ENCODE measurements at places on chromosomes 3 and 15. TPM values are rescaled to one million over a fixed set of nuclear protein-coding genes. Genes with fewer than 3 reads are reported as not detected.
A peak's percentile ranks its signal among the peaks of the same experiment; 100 is the strongest.

- peaks cover 13% of the 10 kb centered on the region for H3K27me3 ChIP-seq
- no peak overlapping the region for H3K27ac ChIP-seq
- H3K36me3 ChIP-seq: no peaks in the 10 kb centered on the region
- no peaks in the 10 kb centered on the region for H3K4me1 ChIP-seq
- DNase-seq: no peak
- peak overlapping the region; percentile 51 for H3K4me3 ChIP-seq
These were observed 29.8 kb upstream of the ALDH1A3 start for GRCh38 chr15:100849855-100850218.

- no peak overlapping the region for H3K4me3 ChIP-seq
- no peaks in the 10 kb centered on the region for H3K4me1 ChIP-seq
- H3K36me3 ChIP-seq: no peaks in the 10 kb centered on the region
- no peak for DNase-seq
- no peak overlapping the region for H3K27ac ChIP-seq
- no peaks in the 10 kb centered on the region for H3K27me3 ChIP-seq
These were observed 183.0 kb upstream of the C2CD4B start for GRCh38 chr15:62348118-62348517.

Gene RPL15
- total RNA-seq: 1,200 TPM

DNA sequence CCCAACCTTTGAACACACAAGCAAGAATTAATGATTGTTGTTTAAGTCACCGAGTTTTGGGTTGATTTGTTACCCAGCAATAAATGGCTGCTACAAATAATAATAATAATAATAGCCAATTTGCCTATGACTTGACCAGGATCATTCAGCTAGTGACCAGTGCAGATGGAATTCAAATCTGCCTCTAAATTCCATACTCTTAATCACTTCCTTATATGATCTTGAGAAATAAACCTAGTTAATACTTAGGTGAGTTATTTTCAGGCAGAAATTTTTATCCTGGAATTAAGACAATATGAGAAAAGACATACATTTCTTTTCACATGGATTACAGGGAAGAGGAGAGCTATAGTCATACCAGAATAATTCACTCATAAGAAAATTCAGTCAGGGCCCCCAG, 116.0 kb upstream of the GALNT15 start:
- H3K27me3 ChIP-seq: no peaks in the 10 kb centered on the region
- no peak for DNase-seq
- H3K27ac ChIP-seq: no peak overlapping the region
- H3K4me1 ChIP-seq: peaks cover 24% of the 10 kb centered on the region
- no peaks in the 10 kb centered on the region for H3K36me3 ChIP-seq

DNA sequence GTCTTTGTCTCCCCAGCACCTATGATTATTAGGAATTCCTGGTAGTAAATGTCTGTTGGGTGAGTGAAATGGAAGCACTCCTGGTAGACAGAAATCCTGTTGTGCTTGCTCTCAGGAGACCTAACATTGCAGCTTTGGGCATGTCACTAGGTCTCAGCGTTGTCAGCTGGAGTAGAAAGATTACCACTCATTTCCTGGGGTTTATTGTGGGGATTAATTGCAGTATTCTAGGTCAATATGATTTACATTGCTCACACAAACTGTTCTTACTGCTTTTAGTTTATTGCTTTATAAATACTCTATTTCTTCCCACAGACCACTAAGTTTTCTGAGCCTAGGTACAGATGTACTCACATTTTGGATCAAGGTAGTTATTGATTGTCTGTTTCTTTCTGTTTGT, 5.1 kb downstream of the TSEN2 start:
- H3K4me3 ChIP-seq: no peak overlapping the region
- H3K36me3 ChIP-seq: no peaks in the 10 kb centered on the region
- no peak for DNase-seq
- H3K27ac ChIP-seq: no peak overlapping the region

- no peaks in the 10 kb centered on the region for H3K27me3 ChIP-seq
- no peaks in the 10 kb centered on the region for H3K36me3 ChIP-seq
- H3K4me3 ChIP-seq: no peak overlapping the region
- peak; percentile 4 for DNase-seq
- peaks cover 6% of the 10 kb centered on the region for H3K4me1 ChIP-seq
These were observed 49.1 kb upstream of the KLF13 start for GRCh38 chr15:31277335-31278060.

DNA sequence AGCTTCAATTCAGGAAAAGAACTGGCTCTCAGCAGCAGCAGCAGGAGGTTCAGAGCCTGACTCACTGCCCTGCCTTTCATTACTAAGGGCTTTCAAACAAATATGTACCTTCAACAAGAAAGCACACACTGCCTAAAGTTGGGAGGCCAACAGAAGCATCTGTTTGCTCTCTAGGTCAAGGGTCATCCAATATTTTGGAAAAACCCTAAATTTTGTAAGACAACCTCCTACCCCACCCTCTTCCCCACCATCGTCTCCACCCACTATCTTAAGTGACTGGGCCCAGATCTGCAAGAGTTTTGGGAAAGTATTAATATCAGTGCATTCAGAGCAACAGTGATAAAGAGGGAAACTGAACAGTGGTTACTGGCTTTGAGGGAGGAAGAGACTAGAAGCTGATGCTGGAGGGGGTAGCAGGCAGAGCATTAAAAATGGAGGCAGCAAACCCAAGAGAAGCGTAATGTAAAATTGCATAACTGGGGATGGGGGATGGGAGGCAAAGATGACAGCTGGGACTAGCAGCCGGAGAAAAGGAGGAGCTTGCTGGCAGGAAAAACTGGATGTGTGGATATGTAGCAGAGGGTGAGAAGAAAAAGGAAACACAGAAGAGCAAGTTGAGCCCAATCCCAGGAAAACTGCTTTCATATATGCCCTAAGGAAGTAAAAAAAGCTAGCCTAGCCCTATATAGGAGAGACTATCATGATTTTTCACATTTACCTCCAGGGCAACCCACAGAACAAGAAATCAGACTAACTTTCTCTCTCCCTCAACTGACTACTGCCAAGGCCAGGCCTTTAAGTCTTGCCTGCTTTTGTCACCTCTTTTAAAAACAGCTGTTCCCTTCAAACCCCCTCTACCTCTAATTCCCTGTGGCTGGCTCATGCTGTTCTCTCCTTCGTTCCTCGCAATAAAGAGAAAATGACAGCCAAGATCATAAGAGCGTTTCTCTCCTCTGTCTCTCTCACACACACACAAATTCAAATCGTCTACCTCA, 31.4 kb downstream of the NPTN start:
- peak; percentile 75 for DNase-seq
- H3K4me1 ChIP-seq: peaks cover 64% of the 10 kb centered on the region
- H3K27ac ChIP-seq: peak overlapping the region; percentile 14
- H3K4me3 ChIP-seq: no peak overlapping the region
- no peaks in the 10 kb centered on the region for H3K36me3 ChIP-seq

Gene ANKRD63
- total RNA-seq: not detected

Gene KIF23
- 2.3 TPM for total RNA-seq

DNA sequence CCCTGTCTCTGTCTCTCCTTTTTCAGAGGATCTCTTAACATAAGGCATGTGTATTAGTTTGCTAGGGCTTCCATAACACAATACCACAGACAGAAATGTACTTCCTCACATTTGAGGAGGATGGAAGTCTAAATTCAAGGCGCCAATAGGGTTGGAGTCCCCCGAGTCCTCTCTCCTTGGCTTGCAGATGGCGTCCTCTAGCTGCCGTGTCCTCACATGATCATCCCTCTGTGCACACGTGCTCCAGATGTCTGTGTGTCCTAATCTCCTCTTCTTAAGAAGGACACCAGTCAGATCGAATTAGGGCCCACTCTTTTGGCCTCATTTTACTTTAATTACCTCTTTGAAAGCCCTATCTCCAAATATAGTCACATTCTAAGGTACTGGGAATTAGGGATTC, 23.0 kb upstream of the BFSP2 start:
- H3K27me3 ChIP-seq: no peaks in the 10 kb centered on the region
- DNase-seq: no peak
- H3K4me3 ChIP-seq: no peak overlapping the region

Gene LHFPL4
- total RNA-seq: 0.04 TPM

GRCh38 chr3:39903253-39903652, 93.8 kb downstream of the MYRIP start:
- no peaks in the 10 kb centered on the region for H3K36me3 ChIP-seq
- H3K4me1 ChIP-seq: no peaks in the 10 kb centered on the region
- H3K27me3 ChIP-seq: no peaks in the 10 kb centered on the region
- no peak overlapping the region for H3K4me3 ChIP-seq
- no peak overlapping the region for H3K27ac ChIP-seq

- no peaks in the 10 kb centered on the region for H3K27me3 ChIP-seq
- H3K4me1 ChIP-seq: peaks cover 20% of the 10 kb centered on the region
- H3K4me3 ChIP-seq: no peak overlapping the region
These were observed 16.8 kb upstream of the SMAD3 start for GRCh38 chr15:67048281-67049279.

DNA sequence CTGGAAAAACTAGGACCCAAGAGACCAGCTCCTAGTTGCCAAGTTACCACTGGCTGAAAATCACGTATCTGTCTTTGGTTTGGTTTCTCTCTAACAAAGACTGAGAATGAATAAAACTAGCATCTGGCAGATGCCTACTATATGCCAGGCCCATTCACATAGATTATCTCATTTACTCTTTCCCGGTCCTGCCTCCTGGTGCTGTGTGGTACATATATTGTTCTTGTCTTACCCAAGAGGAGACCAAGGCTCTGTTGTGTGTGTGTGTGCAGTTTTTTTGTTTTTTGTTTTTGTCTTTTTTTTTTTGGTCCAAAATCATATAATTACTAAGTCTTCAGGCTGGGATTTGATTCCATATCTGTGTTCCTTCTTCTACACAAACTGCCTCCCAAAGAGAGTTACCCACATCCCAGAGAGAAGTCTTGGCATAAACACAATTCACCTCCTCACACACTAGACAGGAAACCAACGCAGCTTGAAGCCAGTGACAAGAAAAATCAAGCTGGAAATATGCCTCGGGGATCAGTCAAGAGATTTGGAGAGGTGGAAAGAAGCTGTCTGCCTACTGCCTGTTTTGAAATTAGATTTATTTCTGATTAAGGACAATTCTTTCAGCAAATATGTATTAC, 891 bp downstream of the AHSG start:
- H3K36me3 ChIP-seq: no peaks in the 10 kb centered on the region
- no peak for DNase-seq
- H3K4me3 ChIP-seq: no peak overlapping the region
- no peaks in the 10 kb centered on the region for H3K27me3 ChIP-seq
